ENCODE measurements at places on chromosomes 3 and 15. TPM values are rescaled to one million over a fixed set of nuclear protein-coding genes. Genes with fewer than 3 reads are reported as not detected.

The C2CD4A gene
- total RNA-seq = not detected

The MOBP gene
- not detected for total RNA-seq

GRCh38 chr3:53729618-53730017, 116.6 kb downstream of the CHDH start:
- no peak for DNase-seq

- DNase-seq = no peak
Measured at GRCh38 chr15:68220967-68221366, 8.6 kb downstream of the CLN6 start.

The SYNPR gene
- not detected for total RNA-seq

DNA sequence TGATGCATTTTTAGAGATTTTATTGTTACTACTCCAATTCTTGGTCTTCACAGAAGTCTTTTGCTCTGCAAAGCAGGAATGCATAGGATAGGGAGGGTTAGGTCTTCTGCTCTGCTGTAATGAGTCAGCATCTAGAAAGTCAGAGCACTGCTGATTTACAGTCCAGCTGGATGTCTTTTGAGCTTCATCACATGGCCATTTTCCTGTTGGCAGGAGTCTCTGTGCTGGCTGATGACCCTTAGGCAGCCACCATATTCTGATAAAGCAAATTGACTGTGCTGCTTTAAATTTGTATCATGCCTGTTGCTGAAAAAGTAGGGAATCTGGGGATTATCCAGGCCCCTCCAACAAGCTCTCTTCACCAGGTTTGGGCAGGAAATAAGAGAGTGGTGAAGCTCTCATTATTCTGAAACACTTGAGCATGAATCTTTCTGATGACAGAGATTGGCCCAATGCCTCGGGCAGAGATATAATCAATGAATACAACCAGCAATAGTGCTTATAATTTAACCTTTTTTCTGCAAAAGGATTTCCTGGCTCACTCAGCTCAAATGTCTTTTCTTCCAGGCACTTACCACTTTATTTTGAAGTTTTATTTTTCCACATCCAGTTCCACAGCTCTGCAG, 9.7 kb upstream of the CRBN start:
- DNase-seq = no peak

DNA sequence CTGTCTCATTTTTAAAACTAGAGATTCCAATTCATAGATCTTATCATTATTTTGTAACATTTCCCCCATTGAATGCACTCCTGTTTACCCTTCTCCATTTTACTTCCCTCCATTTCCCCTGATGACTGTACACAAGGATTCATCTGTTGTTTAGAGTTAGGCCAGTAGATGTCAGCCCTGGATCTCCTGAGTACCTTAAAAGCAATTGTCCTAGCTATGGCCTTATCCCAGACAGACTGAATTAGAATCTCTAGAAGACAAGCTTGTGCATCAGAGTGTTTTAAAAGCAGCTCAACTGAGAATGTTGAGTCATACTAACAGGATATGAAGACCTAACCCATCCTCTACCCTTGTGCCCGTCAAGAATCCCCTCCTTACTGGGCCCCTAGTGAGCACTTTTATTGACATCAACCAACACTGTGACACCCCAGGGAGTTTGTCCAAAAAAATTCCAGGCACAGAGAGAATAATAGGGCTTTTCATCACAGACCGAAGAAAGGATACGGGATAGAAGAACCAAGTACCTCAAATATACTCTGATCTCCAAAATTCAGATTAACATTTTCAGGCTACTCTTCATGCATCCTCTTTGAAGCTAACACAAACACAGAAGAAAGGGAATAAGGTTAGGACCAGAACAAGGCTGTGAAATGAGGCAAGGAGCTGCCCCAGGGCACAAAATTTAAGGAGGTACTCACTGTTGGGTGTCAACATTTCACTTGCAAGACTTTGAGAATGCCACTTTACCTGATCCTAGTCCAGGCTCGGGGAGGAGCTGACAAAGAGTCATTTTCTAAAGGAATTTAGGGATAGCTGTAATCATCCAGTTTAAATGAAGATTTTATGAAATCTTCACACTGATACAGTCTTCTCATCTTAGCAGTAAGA, 17.1 kb downstream of the ZBED2 start:
- DNase-seq = peak; percentile 65

The NXPE3 gene
- total RNA-seq = 6.5 TPM

- no peak for DNase-seq
Measured at GRCh38 chr3:194532591-194532990, 45.8 kb upstream of the ATP13A3 start.

DNA sequence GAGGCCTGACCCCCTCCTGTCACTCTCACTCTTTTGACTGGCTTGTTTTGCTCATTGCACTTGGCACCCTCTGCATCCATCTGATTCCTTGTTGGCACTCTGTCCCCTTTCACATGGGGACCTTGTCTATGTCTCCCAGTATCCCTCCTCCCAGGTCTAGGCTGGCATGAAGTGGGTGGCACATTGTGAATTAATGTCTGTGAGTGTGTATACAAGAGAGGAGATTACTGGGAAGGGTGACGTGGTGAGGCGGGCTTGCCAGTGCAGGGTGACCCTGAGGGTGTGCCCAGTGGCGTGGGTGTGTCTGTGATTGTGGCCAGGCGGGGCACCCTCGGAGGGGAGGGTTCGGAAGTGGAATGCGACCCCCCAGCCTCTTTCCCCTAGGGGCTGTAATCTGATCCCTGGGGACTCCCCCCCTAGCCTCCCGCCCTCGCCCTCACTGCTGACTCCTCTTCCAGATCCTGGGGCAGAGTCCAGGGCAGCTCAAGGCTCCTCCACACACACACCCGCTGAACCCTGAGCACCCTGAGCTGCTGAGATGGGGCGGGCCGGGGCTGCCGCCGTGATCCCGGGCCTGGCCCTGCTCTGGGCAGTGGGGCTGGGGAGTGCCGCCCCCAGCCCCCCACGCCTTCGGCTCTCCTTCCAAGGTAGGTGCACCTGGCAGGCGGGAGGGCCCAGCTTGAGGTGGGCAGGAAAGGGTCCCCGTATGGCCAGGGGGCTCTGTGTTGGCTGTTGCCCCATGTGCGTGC, at the start of gene SEMA3B:
SEMA3B (plus strand) TSS at position 445 of the 749 bp plus-strand sequence; CDS start at position 539, 94 bp downstream.
- DNase-seq = peak; percentile 52

DNA sequence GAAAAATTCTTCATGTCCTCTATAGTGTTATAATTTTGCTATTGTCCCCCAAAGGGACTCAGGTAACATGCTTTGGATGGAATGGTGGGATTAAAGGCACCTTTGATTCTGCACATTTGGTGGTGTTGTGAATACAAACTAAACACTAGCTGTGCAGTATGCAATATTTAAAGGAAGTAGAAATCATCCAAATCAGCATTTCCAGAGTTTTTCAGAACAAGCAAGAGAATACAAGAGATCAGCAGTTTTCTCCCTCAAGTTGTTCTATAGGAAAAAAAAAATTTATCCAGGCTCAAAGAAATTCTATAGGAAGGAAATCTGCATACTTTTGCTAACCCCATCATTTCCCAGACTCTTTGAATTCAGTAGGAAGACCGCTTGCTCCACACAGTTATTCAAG, 10.2 kb upstream of the ADIPOQ start:
- DNase-seq = no peak

- no peak for DNase-seq
Measured at GRCh38 chr15:71780115-71780976, 30.0 kb upstream of the NR2E3 start.

The SERPINI2 gene
- not detected for total RNA-seq

- DNase-seq = peak; percentile 54
Measured at GRCh38 chr15:59174151-59174834, 32.4 kb upstream of the LDHAL6B start.

DNA sequence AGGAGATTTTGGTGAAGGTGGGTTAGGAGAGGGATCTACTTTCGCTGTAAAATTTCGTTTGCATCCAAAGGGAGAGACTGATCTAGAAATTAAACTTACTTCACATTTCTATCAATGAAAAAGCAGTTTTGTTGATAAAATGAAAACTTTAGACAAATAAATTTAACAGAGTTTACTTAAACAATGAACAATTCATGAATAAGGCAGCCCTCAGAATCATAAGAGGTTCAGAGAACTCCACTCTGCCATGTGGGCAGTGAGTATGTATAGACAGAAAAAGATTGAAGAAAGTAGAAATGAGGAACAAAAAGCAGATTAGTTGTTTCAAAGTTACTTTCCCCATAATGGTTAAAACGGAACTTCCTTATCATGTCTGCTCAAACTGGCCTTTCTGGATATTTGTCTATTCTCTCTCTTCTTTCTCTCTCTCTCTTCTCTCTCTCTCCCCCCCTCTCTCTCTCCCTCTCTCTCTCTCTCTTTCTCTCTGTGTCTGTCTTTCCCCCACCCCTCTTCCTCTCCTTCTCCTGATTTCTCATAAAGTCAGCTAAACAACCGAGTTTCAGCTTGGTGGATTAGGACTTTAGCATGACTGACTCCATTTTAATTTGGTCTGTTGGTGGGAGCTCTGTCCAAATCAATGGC, 248.9 kb downstream of the TJP1 start:
- no peak for DNase-seq

DNA sequence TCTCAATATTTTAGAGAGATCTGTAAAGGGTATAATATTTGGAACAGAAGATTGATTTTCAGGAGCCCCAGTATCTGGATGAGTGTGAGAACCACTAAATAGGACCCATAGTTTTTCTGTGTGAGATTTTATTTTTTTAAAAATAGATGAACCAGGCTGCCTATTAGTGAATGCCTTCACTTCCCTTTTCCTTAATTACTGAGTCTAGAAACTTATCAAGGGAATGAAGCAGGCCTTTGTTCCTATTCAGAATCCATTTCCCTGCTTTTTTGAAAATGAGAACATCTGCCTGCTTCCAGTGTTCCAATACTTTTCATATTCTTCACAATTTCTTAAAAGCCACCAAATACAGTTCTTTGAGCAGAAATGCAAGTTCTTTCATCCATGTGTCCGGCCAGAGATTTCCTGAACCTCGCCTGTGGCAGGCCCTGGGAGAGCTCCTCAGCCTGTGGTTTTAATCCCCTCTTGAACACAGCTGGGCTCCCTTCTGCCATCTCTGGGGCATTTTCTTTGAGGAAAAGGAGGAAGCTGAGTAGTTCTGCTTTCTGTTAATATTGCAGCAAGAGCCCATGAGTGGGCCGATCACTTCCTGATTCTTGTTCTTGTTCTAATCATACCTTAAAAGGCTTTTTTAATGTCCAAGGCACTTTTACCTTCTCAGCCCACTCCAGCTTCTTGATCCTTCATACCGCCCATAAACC, 4.7 kb downstream of the EHD4 start:
- DNase-seq = peak; percentile 25

The DUSP7 gene
- 7.9 TPM for total RNA-seq

DNA sequence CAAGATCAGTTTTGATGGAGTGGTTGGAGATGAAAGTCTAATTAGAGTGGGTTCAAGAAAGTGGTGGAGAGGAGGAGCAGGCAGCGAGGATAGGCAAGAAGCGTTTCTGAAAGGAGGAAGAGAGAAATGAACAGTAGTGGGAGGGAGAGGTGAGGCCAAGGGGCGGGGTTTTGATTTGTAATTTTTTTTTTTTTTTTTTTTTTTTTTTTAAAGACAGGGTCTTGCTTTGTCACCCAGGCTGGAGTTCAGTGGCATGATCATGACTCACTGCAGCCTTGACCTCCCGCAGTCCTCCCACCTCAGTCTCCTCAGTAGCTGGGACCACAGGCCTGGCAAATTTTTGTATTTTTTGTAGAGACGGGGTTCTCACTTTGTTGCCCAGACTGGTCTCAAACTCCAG, 36.6 kb downstream of the MRAS start:
- no peak for DNase-seq

The CLDN16 gene
- total RNA-seq = 0.08 TPM
